ENCODE measurements at places on chromosomes 4 and X.
A peak's percentile ranks its signal among the peaks of the same experiment; 100 is the strongest.

- H3K36me3 ChIP-seq: no peaks in the 10 kb centered on the region
- no peaks in the 10 kb centered on the region for H3K4me1 ChIP-seq
- H3K27me3 ChIP-seq: peaks cover 34% of the 10 kb centered on the region
- no peak overlapping the region for H3K4me3 ChIP-seq
These were observed 139.0 kb downstream of the CORIN start for GRCh38 chr4:47698837-47699236.

GRCh38 chr4:74320559-74321118 lies 12.4 kb downstream of the EPGN start:
- H3K27ac ChIP-seq: no peak overlapping the region
- peaks cover 1% of the 10 kb centered on the region for H3K4me1 ChIP-seq
- peak; percentile 65 for DNase-seq
- no peaks in the 10 kb centered on the region for H3K36me3 ChIP-seq
- no peak overlapping the region for H3K4me3 ChIP-seq
- H3K27me3 ChIP-seq: peaks cover 23% of the 10 kb centered on the region

GRCh38 chrX:44234116-44234515 lies 109.4 kb downstream of the EFHC2 start:
- H3K4me3 ChIP-seq: no peak overlapping the region
- no peaks in the 10 kb centered on the region for H3K36me3 ChIP-seq
- H3K27ac ChIP-seq: no peak overlapping the region
- DNase-seq: no peak
- H3K27me3 ChIP-seq: no peaks in the 10 kb centered on the region
- H3K4me1 ChIP-seq: no peaks in the 10 kb centered on the region

GRCh38 chrX:68490644-68491043 lies 8.2 kb upstream of the YIPF6 start:
- H3K27ac ChIP-seq: no peak overlapping the region
- no peaks in the 10 kb centered on the region for H3K36me3 ChIP-seq
- no peaks in the 10 kb centered on the region for H3K27me3 ChIP-seq
- no peak overlapping the region for H3K4me3 ChIP-seq
- DNase-seq: no peak

DNA sequence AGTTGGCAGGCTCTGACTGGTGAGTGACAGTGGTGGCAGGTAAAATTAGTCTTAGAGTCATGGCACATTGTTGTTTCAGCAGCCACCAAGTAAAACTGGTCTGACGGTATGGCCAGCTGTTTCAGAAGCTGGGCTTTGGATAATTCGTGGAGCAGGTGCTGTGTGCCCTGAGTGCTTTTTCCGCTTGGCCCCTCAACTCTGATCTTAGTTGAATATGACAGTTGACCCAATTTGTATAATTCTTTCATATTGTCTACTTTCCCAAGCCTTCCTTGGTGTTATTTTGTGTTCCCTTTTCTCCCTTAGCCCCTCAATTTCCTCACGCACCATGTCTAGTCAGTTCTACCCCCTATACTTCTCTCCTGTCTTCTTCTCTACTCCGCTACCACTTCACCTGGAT lies 32.0 kb downstream of the CDS1 start:
- H3K27ac ChIP-seq: no peak overlapping the region
- H3K27me3 ChIP-seq: no peaks in the 10 kb centered on the region
- no peak for DNase-seq
- no peak overlapping the region for H3K4me3 ChIP-seq
- no peaks in the 10 kb centered on the region for H3K4me1 ChIP-seq
- H3K36me3 ChIP-seq: no peaks in the 10 kb centered on the region

- H3K36me3 ChIP-seq: no peaks in the 10 kb centered on the region
- peak; percentile 70 for DNase-seq
- H3K27me3 ChIP-seq: peaks cover 70% of the 10 kb centered on the region
- H3K27ac ChIP-seq: no peak overlapping the region
These were observed 3.1 kb downstream of the CXXC4 start for GRCh38 chr4:104491481-104492182.

GRCh38 chr4:1385373-1386340 lies 20.6 kb downstream of the NKX1-1 start:
- no peaks in the 10 kb centered on the region for H3K4me1 ChIP-seq
- H3K27me3 ChIP-seq: no peaks in the 10 kb centered on the region
- H3K27ac ChIP-seq: no peak overlapping the region

- no peak overlapping the region for H3K4me3 ChIP-seq
- no peaks in the 10 kb centered on the region for H3K27me3 ChIP-seq
- DNase-seq: no peak
- no peak overlapping the region for H3K27ac ChIP-seq
- H3K36me3 ChIP-seq: no peaks in the 10 kb centered on the region
- H3K4me1 ChIP-seq: no peaks in the 10 kb centered on the region
These were observed 345.3 kb downstream of the MAPK10 start for GRCh38 chr4:86014599-86014998.

GRCh38 chr4:91267543-91267942 lies 1036.2 kb upstream of the GRID2 start:
- no peaks in the 10 kb centered on the region for H3K36me3 ChIP-seq
- H3K4me3 ChIP-seq: no peak overlapping the region
- H3K27me3 ChIP-seq: no peaks in the 10 kb centered on the region
- H3K4me1 ChIP-seq: no peaks in the 10 kb centered on the region
- H3K27ac ChIP-seq: no peak overlapping the region
- no peak for DNase-seq

- H3K36me3 ChIP-seq: peaks cover 8% of the 10 kb centered on the region
- no peak for DNase-seq
These were observed 3.1 kb upstream of the TSPAN5 start for GRCh38 chr4:98661371-98662054.

DNA sequence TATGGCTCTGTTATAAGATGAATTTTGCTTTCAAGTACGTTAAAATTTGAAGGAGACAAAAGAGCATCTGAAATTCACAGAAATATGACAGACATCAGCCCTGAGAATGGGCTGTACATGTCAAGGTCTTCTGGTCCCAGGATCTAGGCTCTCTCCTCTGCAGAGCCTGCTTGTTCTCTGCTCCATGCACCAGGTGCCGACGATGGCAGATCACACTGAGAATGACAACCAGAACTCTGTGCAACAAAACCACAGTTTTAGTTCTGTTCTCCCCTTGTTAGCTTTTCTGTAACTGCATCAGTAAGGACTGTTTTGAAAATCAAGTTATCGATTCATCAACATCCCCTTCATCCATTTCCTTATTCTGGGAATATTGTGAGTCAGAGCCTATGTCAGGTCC lies 30.9 kb upstream of the LGI2 start:
- H3K27me3 ChIP-seq: peaks cover 4% of the 10 kb centered on the region
- no peak overlapping the region for H3K27ac ChIP-seq
- no peaks in the 10 kb centered on the region for H3K4me1 ChIP-seq
- no peak for DNase-seq
- no peaks in the 10 kb centered on the region for H3K36me3 ChIP-seq

- no peak for DNase-seq
- no peaks in the 10 kb centered on the region for H3K4me1 ChIP-seq
- peaks cover 21% of the 10 kb centered on the region for H3K27me3 ChIP-seq
- no peak overlapping the region for H3K4me3 ChIP-seq
- no peaks in the 10 kb centered on the region for H3K36me3 ChIP-seq
- no peak overlapping the region for H3K27ac ChIP-seq
These were observed 371.3 kb downstream of the BMPR1B start for GRCh38 chr4:95129031-95129430.

DNA sequence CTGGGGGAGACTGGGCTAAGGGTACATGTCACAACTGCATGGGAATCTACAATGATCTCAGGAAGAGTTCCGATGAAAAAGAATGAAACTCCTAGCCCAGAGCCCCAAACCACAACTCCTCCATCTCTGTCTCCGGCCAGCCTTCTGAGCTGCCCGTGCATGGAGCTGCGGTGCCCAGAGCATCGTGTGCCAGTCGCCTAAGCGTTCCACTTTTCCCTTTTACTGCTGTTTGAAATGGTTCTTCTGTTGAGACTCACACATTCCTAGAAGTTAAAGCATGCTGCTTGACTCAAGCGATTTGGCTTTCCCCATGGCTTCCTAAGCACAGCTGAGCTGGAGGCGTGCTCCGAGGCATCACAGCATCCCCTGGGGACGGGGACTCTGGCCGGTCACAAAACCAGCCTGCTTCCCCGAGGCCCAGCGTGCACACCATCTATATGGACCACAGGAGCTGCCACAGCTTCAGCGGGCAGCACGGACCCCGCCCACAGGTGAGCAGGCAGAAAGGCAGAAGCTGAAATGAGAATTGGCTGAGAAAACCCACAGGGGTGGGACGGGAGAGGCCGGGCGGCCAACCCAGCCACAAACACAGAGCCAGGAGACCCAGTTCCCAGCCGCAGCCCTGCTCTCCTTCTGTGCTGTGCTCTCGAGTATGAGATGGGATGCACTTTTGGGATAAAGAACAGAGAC lies 5.0 kb downstream of the CCNQ start:
- DNase-seq: no peak
- H3K4me3 ChIP-seq: no peak overlapping the region
- peaks cover 14% of the 10 kb centered on the region for H3K36me3 ChIP-seq
- no peak overlapping the region for H3K27ac ChIP-seq
- peaks cover 9% of the 10 kb centered on the region for H3K4me1 ChIP-seq

DNA sequence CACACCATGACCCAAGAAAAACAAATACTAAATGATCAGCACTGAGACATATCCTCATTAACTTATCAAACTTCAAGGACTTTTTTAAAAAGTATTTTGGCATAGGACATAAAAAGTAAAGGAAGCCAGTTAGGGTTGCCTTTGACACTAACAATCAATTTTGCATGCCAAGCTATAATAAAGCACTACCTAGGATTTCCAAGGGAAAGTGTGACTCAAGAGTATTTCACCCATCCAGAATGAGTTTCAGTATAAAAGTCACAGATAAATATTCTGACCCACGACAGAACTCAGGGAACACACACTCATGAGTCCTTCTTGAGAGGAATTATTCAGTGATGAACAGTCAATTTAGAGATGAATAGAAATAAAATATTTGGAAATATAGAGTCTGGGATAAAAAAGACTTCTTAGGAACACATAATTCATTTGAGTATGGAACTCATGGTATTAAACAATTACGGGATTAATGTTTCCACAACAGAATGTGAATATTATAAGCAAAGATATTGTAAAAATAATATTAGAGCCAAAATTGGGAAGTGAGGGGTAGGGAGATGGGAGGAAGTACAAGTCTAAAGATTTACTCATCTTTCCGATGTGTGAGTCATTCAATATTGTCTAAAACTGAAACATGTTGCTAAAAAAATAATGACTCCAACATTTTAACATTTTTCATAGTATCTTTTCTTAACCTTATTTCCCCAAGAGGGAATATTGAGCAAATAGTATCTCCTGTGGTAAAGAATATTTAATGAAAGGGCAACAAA lies 143.5 kb upstream of the LNX1 start:
- H3K4me1 ChIP-seq: no peaks in the 10 kb centered on the region
- no peak for DNase-seq
- no peak overlapping the region for H3K4me3 ChIP-seq
- no peak overlapping the region for H3K27ac ChIP-seq
- no peaks in the 10 kb centered on the region for H3K27me3 ChIP-seq

DNA sequence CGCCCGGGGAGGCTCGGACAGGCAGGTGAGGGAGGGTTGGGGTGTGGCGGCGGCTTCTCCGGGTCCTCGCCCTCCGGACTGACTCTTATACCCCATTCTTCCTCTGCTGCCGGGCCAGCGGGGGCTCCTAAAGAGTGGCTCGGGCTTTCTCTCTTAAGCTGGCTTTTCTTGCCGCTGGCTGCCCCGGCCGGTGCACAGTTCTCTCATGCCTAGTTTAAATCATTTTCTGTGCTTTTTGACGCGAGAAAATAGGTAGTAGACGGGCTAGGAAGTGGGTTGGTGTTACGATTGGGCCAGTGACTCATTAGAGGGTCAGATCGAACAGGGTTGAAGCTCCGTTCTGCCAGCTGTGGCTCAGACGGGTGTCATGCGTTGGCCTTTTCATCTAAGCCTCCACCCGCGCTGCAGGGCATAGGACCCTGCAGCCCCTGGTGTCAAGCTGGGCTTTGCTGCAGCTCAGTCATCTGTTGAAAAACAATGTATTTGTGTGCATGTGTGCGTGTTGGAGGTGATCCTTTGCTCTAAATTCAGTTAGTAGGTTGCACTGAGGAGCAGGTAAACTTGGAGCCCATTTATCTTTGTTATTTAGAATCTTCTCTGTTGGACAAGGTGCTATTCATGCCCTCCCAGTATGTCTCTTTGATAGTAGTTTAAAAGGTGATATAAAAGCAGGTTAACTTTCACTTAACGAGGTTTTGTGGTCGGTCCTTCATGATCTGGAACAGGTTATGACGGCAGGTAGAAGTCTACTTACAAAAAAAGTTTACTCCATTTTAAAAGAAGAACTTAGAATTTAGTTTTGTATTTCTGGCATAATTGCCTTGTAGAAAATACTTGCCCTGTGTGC lies 802 bp downstream of the BMP2K start:
- DNase-seq: peak; percentile 80
- H3K27ac ChIP-seq: peak overlapping the region; percentile 92
- H3K4me3 ChIP-seq: peak overlapping the region; percentile 92
- H3K27me3 ChIP-seq: no peaks in the 10 kb centered on the region
- peaks cover 27% of the 10 kb centered on the region for H3K4me1 ChIP-seq
- peaks cover 3% of the 10 kb centered on the region for H3K36me3 ChIP-seq

- H3K27ac ChIP-seq: peak overlapping the region; percentile 98
- peak overlapping the region; percentile 82 for H3K4me3 ChIP-seq
- H3K36me3 ChIP-seq: peaks cover 66% of the 10 kb centered on the region
- peaks cover 76% of the 10 kb centered on the region for H3K4me1 ChIP-seq
- peak; percentile 80 for DNase-seq
These were observed 31.9 kb downstream of the RHOH start for GRCh38 chr4:40228497-40229365.

GRCh38 chrX:56564921-56565840 lies 1.8 kb downstream of the UBQLN2 start:
- H3K27ac ChIP-seq: peak overlapping the region; percentile 99
- H3K36me3 ChIP-seq: peaks cover 33% of the 10 kb centered on the region
- peak; percentile 63 for DNase-seq
- H3K4me1 ChIP-seq: peaks cover 19% of the 10 kb centered on the region
- peak overlapping the region; percentile 92 for H3K4me3 ChIP-seq
- H3K27me3 ChIP-seq: no peaks in the 10 kb centered on the region

DNA sequence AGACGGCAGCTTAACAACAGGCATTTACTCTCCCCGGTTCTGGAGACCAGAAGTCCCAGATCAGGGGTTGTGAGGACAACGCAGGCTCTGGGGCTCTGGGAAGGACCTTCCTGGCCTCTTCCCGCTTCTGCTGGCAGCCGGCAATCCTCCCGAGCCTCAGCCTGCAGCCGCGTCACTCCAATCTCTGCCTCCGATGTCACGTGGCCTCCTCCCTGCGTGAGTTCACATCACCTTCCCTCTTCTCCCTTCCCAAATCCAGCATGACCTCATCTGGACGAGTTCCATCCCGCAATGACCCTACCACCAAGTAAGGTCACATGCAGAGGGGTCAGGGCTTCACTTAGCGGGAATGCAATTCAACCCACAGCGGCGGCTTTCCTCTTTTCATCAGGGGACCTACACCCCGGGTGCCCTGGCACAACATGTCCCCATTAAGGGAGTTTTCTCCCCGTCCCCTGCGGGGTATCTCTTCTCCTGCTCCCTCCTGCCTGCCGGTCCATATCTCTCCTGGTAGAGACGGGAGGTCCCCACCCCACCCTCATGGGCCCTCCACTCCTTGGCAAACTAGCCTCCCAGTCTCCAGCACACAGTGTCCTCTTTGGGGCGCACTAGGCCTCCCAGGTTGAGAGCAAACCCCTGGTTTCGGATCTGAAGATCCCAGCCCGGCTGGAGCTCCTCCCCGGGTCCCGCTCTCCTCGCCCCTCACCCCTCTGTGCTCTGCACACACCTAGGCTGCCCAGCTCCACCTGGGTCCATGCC lies 25.5 kb downstream of the ABLIM2 start:
- no peaks in the 10 kb centered on the region for H3K27me3 ChIP-seq
- no peak overlapping the region for H3K4me3 ChIP-seq
- H3K36me3 ChIP-seq: no peaks in the 10 kb centered on the region
- no peak overlapping the region for H3K27ac ChIP-seq
- no peaks in the 10 kb centered on the region for H3K4me1 ChIP-seq

- no peaks in the 10 kb centered on the region for H3K27me3 ChIP-seq
- no peak overlapping the region for H3K4me3 ChIP-seq
- H3K36me3 ChIP-seq: no peaks in the 10 kb centered on the region
- no peaks in the 10 kb centered on the region for H3K4me1 ChIP-seq
- no peak for DNase-seq
These were observed 715.9 kb downstream of the SMARCA1 start for GRCh38 chrX:128807367-128807766.
